ENCODE measurements at places on chromosomes 16 and 17. TPM values are rescaled to one million over a fixed set of nuclear protein-coding genes. Genes with fewer than 3 reads are reported as not detected.

Gene NKD1
- total RNA-seq: 47.2 TPM

Gene LDHD
- 10.7 TPM for total RNA-seq

Gene WFIKKN1
- total RNA-seq: 1.5 TPM

- no peak for DNase-seq
Observed at GRCh38 chr17:46152423-46152822, 40.8 kb downstream of the KANSL1 start.

GRCh38 chr17:28258347-28258887, 60.6 kb upstream of the TMEM97 start:
- no peak for DNase-seq

GRCh38 chr16:70438585-70438968, 323 bp downstream of the ST3GAL2 start:
- DNase-seq: no peak

DNA sequence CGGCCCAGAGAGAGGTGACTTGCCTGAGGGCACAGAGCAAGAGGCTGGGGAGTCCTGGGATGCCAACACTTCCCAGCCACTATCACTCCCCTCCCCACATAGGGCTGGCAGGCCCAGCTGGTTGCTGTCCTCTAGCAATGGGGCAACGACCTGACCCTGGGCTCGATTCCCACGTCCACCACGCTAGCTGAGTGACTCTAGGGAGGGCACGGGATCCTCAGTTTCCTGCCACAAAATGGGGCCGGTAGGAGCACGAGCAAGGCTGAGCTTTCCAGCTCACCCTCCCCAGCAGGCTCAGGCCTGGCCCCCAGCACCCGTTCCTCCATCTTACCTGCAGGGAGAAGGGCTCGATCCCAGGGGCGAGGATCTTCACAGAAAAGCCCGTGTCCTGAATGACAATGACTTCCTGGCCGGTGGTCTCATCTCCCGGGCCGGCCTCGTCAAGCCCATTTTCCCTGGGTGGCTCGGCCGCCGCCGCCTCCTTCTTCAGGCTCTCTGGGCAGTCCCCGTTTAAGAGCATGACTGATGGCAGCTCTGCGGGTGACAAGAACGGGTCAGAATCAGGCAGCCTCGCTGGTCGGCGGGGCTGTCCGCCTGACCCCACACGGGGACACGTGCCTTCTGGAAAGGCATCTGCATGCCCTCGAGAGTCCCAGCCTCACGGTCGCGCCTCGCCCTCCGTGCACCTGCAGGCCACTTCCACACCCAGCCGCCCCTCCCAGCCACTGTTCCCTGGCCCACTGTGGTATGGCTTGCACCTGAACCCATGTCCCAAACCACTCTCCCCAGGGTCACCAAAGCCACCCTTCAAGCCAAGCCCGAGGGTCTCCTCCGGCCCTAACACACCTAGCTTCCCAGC, 7.3 kb downstream of the CLUH start:
- DNase-seq: peak; percentile 58

- DNase-seq: no peak
Observed at GRCh38 chr16:83781-84615, 6.0 kb downstream of the MPG start.

GRCh38 chr16:22190081-22190775, 15.8 kb upstream of the EEF2K start:
- DNase-seq: peak; percentile 100

- DNase-seq: no peak
Observed at GRCh38 chr17:68562736-68563135, 38.4 kb downstream of the FAM20A start.

GRCh38 chr17:15247891-15248529, 17.1 kb downstream of the PMP22 start:
- no peak for DNase-seq

All from upper lobe of right lung (tissue), 1 donor.